GM20000 (cell line): ENCODE measurements at places on chromosomes 4 and X.
A peak's percentile ranks its signal among the peaks of the same experiment; 100 is the strongest.

- peak; percentile 26 for DNase-seq
These were observed 929 bp downstream of the ZBTB33 start for GRCh38 chrX:120251471-120252011.

DNA sequence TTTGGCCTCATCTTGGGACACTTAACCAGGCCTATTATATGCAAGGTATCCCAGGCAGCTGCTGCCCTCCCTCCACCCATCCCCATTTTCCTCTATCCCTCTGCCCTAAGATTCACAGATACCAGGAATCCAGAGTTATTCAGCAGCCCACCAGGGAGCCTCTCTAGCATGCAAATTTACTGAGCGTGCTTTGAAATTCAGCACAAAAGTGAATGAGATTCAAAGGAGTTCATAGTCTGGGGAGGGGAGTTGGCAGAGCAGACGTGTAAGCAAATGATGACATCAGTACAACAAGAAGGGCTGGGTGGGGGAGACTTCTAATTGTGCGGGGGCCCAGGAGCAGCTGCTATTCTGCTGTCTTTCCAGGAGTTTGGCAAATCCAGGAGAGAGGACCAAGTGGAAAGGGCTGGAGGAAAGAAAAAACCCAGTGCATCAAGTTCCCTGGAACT is 1.7 kb upstream of the MTM1 start:
- no peak for DNase-seq

DNA sequence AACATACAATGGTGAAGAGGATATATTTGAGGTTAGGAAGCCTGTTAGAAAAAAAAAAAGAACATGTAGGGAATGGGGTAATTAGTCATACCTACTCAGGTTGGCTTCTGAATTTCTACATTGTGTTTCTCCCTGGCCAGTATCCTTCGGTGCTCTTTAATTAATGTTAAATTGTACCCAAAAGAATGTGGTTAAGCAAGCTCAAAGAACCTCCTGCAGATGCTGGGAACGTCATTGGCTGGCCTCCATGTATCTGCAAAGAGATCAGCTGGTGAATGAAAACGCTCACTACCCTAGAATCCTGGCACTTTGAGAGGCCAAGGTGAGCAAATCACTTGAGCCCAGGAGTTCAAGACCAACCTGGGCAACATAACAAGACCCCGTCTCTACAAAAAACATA is 942.3 kb upstream of the PRKX start:
- DNase-seq, result no peak

- no peak for DNase-seq
These were observed 39.1 kb downstream of the LAMP2 start for GRCh38 chrX:120429776-120430540.

- no peak for DNase-seq
These were observed 610.4 kb upstream of the BOD1L1 start for GRCh38 chr4:14237911-14238310.

GRCh38 chrX:1598876-1599790 is 7.7 kb downstream of the AKAP17A start:
- DNase-seq, result peak; percentile 26

DNA sequence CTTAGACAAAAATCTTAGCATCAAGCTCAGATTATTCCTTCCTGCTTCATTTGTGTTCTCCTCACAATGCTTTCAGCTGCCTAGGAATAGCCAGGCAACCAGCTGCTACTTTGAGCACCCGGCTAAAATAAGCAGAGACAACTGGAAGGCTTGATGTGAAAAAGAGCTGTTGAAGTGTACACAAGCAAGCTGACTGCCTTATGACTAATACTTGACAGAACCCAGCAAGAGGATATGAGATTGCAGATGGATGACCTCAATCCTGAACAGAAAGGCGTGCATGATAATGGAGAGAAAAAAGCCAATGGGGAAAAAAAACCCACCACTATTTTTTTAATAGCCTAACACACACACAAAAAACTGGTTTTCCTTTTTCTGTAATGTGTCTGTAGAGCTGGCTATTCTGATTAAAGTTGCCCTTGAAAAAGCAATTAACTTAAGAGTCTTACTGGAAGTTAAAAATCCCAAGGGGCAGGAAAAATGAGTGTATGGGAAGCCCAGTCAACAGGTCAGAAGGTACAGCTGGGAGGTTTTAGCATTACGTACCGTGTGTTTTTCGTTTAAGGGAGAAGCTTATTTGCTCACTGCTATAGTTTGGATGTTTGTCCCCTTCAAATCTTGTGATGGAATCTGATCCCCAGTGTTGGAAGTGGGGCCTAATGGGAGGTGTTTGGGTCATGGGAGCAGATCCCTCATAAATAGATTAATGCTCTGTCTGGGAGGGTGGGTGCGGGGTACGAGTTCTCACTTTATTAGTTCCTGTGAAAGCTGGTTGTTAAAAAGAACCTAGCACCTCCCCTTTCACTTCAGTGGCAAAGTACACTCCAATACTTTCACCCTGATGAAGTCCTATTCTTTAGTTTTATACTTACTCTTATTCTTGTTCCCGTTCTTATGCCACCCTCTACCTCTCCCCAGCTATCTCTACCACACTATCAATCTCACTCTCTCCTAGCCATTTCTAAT is 37.1 kb upstream of the HERC6 start:
- no peak for DNase-seq

GRCh38 chr4:32689518-32689917 is 1969.3 kb downstream of the PCDH7 start:
- DNase-seq, result no peak

- no peak for DNase-seq
These were observed 119.5 kb downstream of the WDFY3 start for GRCh38 chr4:84846985-84847384.

- DNase-seq, result no peak
These were observed 543.1 kb downstream of the GBA3 start for GRCh38 chr4:23235628-23236390.

GRCh38 chrX:71144651-71145050 is at the start of gene NLGN3:
TSS of gene NLGN3 (plus strand) at chrX:71144841. CDS start at chrX:71147750, 2,909 bp downstream.
- DNase-seq, result no peak

DNA sequence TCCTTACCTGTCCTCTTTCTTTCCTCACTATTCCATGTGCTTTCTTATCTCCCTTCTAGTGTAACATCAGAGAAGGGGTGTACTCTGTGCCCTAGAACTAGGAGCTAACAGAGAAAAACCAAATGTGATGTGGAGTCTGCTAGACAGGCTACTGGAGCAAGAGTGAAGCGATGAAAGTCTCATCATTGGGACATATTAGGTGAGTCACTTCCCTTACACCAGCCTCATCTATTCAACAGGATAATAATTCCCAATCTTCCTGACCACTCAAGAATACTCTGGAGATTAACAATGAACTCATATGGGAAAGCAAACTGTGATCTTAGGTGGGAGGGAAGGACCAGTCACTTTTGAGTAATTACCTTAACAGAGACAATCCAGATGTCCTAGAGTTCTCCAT is 58.1 kb downstream of the RAB40A start:
- DNase-seq, result no peak

- DNase-seq, result no peak
These were observed 9.2 kb upstream of the FHDC1 start for GRCh38 chr4:152926959-152927358.

GRCh38 chr4:23631255-23631950 is 258.4 kb downstream of the PPARGC1A start:
- no peak for DNase-seq

DNA sequence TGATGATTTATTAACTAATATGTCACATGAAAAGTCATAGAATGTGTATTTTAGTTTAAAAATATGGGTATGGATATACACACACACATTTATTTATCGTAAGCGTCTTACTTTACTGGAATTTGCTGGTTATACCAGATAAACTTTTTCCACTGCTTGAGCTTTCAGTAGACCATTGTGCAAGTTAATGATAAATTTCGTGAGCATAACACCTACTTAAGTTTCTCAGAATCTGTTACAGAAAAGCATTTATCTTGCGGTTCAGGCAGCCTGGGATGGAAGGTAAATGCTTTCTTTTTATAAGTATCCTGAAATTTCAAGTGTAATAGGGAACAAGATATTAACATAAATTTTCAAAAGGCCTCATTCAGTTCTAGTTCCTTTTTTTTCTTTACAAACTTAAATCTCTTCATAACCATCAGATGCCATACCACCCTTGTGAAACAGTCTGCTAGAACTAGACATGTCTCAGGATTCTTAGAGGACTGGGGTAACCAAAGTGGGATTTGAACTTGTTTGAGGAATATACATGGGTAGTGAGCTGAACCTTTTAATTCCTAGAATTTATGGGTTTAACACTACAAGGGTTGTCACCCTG is 27.7 kb downstream of the ATP7A start:
- no peak for DNase-seq

DNA sequence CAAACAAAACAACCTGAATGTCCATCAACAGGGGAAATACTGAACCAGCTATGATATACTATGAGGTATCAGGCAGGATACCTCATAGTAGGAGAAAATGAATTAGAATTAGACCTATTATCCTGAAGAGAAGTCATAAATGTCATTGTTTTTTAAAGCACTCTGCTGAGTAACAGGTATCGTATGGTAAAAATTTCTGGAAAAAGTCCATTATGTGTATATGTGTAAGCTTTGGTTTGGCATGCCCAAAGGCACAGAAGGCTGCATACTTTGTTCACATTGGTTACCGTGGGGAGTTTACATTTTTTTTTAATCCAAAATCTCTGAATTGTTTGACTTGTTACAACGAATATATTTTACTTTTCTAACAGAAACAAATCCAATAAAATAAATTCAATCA is 70.5 kb downstream of the RPS3A start:
- DNase-seq, result no peak

DNA sequence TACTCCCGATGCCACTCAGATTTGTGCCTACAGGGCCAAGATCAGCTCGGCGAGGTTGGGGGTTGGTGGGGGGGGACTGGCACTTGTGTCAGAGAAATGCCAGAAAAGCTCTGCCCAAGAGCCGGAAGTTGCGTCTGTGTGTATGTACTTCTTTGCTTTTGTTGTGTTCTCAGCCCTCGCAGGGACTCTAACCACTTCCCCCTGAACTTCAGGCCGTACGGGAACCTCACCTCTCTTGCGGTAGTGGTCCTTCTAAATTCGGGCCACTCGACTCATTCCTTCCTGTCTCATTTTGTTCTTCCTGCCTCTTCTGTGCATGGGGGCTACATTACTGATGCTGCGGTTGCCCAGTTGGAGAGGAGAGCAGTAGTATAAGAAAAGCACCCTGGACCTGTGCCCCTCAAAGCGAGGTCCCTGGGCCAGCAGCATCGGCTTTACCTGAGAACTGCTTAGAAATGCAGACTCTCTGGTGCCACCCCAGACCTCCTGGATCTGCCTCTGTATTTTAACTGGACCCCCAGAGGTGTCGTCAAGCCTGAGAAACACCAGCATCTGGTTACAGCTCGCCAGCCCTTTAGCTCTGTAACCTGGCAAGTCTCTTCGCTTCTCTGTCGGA is 146.3 kb upstream of the RPS6KA3 start:
- peak; percentile 24 for DNase-seq

GRCh38 chr4:9913846-9914245 is 107.5 kb downstream of the SLC2A9 start:
- no peak for DNase-seq

- DNase-seq, result no peak
These were observed 139.9 kb downstream of the CPE start for GRCh38 chr4:165518686-165519085.

DNA sequence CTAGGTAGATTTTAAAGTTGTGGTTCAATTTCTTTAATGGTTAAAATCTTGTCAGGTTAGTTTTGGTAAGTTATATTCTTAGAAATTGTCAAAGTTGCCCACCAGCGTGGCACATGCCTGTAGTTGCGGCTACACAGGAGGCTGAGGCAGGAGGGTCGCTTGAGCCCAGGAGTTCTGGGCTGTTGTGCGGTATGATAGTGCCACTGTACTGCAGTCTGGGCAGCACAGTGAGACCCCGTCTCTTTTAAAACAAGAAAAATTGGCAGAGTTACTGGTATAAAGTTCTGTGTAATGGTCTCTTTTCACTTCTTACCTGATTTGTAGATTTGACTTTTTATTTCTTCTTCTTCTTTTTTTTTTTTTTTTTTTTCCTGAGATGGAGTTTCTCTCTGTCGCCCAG is 64.4 kb downstream of the FAM193A start:
- DNase-seq, result no peak

GRCh38 chrX:150163221-150163930 is 199.7 kb upstream of the MAMLD1 start:
- no peak for DNase-seq

- DNase-seq, result no peak
These were observed 150.2 kb downstream of the RRAGB start for GRCh38 chrX:55867708-55868107.

DNA sequence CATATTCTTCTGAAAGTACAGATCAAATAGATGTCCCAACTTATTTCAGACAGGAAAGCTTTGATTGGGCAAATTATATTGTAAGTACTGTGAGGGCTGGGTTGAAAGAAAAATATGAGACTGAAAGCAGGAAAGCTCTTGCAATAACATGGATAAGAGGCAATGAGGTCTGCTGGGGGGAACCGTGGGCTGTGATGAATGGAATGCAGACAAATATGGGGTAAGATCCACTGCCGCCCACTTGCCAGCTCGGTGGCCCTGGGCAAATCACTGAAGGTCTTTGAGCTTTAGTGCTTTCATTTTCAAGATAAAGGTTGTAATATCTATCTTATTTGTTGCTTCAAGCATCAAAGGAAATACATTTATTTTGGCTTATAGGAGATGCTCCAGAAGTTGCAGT is 51.0 kb downstream of the AGA start:
- DNase-seq, result no peak

DNA sequence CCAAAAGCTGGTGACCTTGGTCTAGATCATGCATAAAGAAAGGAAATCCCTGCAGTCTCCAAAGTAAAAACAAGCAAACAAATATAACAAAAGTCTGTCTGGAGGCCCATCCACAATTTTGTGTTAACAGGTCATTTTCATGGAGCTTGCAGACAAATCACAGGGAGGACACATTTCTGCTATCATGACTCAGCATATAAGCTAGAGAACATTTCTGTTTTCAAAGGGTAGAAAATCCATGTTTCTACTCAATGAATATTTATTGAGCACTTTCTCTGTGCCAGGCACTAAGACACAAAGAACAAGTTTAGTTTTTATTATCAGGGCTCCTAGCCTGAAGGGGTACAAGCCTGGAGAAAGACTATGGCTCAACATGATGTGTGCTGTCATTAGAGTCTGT is 71.1 kb downstream of the PARM1 start:
- no peak for DNase-seq

GRCh38 chrX:107452581-107452980 is 3.1 kb downstream of the FRMPD3 start:
- DNase-seq, result no peak

- DNase-seq, result peak; percentile 55
These were observed 44.0 kb downstream of the ZNF518B start for GRCh38 chr4:10413177-10413576.

- DNase-seq, result no peak
These were observed 2.0 kb upstream of the DDX3X start for GRCh38 chrX:41332005-41332404.

DNA sequence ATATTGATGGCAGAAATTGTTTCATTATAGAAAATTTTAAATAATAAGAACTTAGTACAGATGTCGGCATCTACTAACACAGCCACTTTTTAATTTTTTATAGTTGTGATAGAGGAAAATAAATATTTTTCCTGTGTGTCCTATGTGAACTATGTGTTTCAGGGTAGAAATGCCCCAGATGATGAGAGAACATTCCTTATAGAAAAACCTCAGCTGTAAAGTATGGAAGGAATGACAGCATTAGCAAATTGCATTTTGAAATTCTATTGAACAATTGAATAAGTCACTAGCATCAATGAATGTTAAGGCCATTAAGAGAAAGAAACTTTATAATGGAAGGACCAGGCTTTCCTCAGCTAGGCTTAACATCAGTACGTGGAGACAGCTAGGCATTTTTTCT is 149.2 kb downstream of the CFAP299 start:
- DNase-seq, result no peak

GRCh38 chrX:348461-349117 is 30.0 kb upstream of the GTPBP6 start:
- DNase-seq, result no peak

- DNase-seq, result no peak
These were observed 241.8 kb downstream of the FBXO8 start for GRCh38 chr4:174041555-174042105.
